Thoracic aorta (tissue), 2 donors: ENCODE measurements at places on chromosomes 6 and 20. TPM values are rescaled to one million over a fixed set of nuclear protein-coding genes. Genes with fewer than 3 reads are reported as not detected.

DNA sequence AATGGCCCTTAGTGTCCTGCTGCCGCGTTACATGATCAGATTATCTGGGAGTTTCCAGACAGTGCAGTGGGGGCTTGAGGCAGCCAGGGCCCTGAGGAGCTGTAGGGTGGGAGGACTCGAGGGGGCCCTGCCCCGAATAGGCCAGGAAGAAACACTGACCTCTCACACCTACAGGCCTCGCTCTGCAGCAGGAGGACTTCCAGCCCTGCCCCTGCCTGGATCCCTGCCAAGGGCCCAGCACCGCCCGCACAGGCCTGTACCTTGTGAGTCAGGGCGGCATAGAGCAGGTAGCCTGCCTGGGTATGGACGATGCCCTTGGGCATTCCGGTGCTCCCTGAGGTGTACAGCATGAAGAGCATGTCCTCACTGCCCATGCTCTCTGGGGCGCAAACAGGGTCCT is 30.1 kb upstream of the APMAP start:
- no peak for DNase-seq
- H3K27ac ChIP-seq: no peak overlapping the region
- H3K4me3 ChIP-seq: no peak overlapping the region
- H3K36me3 ChIP-seq: peaks cover 18% of the 10 kb centered on the region

DNA sequence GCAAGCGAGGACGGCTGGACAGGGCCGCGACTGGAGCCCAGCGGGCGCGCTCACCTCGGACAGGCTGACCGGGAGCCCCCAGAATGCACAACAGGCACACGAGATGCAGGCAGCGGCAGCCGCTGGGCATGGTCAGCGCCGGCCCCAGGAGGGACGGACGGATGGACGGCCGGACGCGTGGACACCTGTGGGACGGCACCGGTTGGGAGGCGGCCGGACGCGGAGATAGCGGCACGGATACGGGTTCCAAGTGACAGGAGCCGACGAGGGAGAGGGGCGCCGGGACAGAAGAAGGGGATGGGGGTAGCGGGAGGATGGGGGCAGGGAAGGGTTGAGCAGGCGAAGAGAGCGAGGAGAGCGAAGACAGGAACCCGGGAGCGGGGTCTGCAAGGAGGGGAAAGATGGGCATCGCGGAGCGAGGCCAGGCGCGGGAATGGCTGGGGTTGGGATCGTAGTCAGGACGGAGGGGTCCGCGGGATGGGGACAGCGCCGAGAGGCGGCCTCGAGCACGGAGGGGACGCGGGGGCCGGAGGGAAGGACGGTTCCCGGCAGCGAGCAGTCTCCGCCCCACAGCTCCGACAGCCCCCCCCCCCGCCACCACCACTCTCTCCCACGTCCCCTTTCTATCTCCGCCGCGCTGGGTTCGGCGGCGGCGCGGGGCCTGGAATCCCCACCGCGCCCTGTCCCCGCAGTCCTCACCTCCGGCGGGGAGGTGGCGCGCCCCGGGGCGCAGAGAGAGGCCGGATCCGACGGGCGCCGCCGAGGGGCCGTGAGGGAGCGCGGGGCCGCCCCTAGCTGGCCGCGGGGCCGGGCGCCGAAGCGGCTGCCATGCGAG is 435 bp downstream of the DLK2 start:
- peaks cover 13% of the 10 kb centered on the region for H3K4me1 ChIP-seq
- peaks cover 11% of the 10 kb centered on the region for H3K36me3 ChIP-seq
- DNase-seq: no peak
- H3K27me3 ChIP-seq: peaks cover 4% of the 10 kb centered on the region
- peak overlapping the region; percentile 68 for H3K4me3 ChIP-seq

DNA sequence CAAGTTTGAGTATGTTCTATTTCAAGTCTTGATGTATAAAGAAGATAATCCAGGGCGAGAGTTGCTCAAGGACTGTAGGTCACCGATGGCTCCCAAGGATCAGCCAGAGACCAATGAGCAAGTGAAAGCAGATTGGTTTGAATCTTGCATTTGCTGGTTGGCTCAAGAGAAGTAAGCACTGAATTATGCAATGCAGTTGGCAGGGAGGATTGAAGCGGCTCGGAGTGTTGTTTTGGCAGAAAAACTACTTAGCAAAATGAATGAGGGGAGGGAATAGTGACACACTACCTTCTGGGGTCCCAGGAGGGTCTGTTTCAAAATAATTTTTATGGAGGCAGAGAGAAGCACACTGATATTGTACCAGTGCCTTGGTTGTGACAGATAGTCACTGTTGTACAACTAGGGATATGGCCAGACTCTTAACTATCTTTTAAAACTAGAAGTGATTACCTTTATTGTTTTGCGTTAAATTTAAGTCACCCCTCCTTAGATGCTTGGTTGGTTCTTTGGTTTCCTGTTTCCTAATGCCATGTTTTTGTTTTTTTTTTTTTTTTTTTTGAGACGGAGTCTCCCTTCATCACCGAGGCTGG is 15.7 kb downstream of the SASH1 start:
- no peak for DNase-seq
- H3K4me1 ChIP-seq: peaks cover 12% of the 10 kb centered on the region
- H3K27ac ChIP-seq: no peak overlapping the region
- H3K36me3 ChIP-seq: no peaks in the 10 kb centered on the region
- peak overlapping the region; percentile 4 for H3K4me3 ChIP-seq

GRCh38 chr20:53621482-53622246 is 28.0 kb upstream of the ZNF217 start:
- H3K27me3 ChIP-seq: no peaks in the 10 kb centered on the region
- no peak overlapping the region for H3K4me3 ChIP-seq
- DNase-seq: no peak
- H3K4me1 ChIP-seq: peaks cover 36% of the 10 kb centered on the region
- peak overlapping the region; percentile 78 for H3K27ac ChIP-seq
- H3K36me3 ChIP-seq: no peaks in the 10 kb centered on the region

DNA sequence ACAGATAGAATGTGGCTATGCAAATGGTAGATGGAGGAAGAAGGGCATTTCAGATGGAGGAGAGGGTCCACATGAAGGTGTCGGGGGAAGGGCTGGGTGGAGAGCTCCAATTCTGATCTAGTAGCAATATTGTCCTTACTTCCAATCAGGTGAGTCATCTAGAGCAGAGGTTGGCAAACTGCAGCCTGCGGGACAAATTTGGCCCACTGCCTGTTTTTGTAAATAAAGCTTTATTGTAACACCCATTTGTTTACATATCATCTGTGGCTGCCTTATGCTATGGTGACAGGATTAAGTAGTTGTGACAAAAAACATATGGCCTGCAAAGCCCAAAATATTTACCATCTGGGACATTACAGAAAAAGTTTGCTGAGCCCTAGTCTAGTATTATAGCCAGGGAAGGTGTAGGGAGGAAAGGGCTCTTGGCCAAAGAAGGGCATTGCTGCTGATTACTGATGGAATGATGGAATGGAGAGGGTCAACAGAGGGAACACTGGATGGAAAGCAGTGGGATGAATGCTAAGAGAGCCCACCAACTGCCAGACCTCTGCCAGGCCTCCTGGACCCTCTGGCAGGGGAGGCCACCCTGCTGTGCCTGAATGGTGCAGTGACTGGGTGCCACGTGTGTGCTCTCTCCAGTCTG is 79.8 kb downstream of the SLC22A23 start:
- no peak for DNase-seq
- no peak overlapping the region for H3K4me3 ChIP-seq
- no peaks in the 10 kb centered on the region for H3K4me1 ChIP-seq
- H3K27ac ChIP-seq: no peak overlapping the region

DNA sequence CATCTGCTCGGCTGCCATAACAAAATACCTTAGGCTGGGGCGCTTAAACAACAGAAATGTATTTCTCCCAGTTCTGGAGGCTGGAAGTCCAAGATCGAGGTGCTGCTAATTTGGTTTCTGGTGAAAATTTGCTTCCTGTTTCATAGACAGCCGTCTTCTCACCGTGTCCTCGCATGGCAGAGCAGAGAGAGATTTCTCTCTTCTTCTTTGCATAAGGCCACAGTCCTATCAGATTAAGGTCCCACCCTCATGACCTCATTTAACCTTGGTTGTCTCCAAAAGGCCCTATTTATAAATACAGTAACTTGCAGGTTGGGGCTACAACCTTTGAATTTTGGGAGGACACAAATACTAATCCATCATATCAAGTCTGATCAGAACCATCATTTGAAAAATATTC is 544.3 kb downstream of the KIF16B start:
- no peaks in the 10 kb centered on the region for H3K27me3 ChIP-seq
- no peaks in the 10 kb centered on the region for H3K4me1 ChIP-seq
- no peak overlapping the region for H3K4me3 ChIP-seq
- DNase-seq: no peak
- H3K27ac ChIP-seq: no peak overlapping the region
- no peaks in the 10 kb centered on the region for H3K36me3 ChIP-seq

DNA sequence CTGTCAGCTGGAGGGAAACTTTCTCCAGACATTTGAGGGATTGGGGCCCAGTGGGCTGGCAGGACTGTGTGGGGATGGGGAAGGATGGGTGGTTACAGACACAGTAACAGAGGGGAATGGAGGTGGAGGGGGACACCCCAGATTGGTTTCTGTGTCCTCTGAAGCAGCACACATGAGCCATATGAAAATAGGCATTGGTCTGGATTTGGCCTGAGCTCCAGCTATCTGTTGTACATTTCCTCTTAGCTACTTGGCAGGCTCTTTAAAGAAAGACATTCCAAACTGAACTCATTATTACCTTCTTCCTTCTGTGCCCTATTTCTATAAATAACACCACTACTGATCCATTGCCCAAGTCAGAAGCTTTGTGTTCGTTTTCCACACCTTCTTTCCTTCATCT is 72.0 kb upstream of the PRL start:
- no peaks in the 10 kb centered on the region for H3K36me3 ChIP-seq
- H3K4me3 ChIP-seq: no peak overlapping the region
- no peak for DNase-seq
- peaks cover 22% of the 10 kb centered on the region for H3K4me1 ChIP-seq

DNA sequence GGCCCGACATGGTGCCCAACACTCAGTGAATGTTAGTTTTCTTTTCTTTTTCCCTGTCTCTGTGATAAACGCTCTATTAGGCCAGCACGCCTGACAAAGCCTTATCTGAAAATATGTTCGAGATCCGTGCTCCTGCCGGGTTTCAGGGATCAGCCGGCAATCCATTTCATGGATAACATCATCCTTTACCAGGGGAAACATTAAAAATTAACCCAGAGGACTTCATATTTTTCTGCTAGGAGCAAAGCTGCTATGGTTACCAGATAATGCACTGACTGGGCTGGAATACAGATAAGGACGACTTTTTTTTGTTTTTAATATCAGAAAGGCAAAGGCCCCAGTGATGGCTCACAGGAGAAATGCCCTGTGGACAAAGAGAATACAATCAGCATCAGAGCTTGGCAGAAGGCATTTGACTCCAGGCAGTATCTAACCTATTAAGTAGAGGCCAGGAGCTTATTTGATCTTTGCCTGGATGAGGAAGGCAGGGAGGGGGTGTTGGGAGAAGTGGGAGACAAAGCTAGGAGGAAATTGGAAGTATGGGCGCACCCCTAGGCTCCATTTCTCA is 482.0 kb upstream of the CHD6 start:
- no peaks in the 10 kb centered on the region for H3K36me3 ChIP-seq
- H3K4me1 ChIP-seq: no peaks in the 10 kb centered on the region
- DNase-seq: no peak
- no peak overlapping the region for H3K4me3 ChIP-seq
- no peak overlapping the region for H3K27ac ChIP-seq
- no peaks in the 10 kb centered on the region for H3K27me3 ChIP-seq

DNA sequence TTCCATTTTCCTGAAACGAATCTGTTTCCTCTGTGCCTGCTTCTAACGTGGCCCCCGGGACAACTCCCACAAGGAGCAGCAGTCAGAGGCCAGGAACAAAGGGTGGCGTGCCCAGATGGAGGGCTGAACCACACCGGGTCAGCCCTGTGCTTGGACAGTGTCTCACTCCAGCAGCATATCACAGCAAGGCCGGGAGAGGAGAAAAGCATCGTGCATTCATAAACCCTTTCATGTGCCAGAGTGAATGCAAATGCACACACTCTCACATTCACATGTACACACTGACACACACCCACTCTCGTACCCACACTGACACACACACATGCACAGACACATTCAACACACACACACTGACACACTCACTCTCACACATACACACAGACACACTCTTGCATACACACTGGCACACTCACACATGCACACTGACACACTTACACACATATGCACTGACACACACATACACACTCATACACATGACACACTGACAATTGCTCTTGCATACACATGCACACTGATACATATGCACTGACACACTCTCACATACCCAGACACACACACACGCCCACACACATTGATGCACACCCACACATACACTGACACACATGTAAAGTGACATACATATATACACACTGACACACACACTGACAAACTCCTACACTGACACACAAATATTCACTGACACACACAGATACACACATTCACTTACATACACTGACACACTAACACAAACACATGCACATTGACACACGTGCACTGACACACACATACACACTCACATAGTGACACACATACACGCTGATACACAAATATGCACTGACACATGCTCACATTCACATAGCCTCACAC is 237.0 kb downstream of the LRFN2 start:
- no peak overlapping the region for H3K4me3 ChIP-seq
- no peaks in the 10 kb centered on the region for H3K27me3 ChIP-seq
- H3K36me3 ChIP-seq: no peaks in the 10 kb centered on the region

- no peak overlapping the region for H3K27ac ChIP-seq
- H3K4me3 ChIP-seq: no peak overlapping the region
- no peaks in the 10 kb centered on the region for H3K4me1 ChIP-seq
- H3K27me3 ChIP-seq: no peaks in the 10 kb centered on the region
- no peaks in the 10 kb centered on the region for H3K36me3 ChIP-seq
Measured at GRCh38 chr6:148620579-148621298, 126.1 kb upstream of the UST start.

GRCh38 chr6:134564705-134565104 is 246.8 kb upstream of the SGK1 start:
- DNase-seq: no peak
- no peak overlapping the region for H3K27ac ChIP-seq
- no peaks in the 10 kb centered on the region for H3K4me1 ChIP-seq
- no peak overlapping the region for H3K4me3 ChIP-seq
- H3K27me3 ChIP-seq: no peaks in the 10 kb centered on the region
- H3K36me3 ChIP-seq: no peaks in the 10 kb centered on the region

- peaks cover 38% of the 10 kb centered on the region for H3K4me1 ChIP-seq
- no peak for DNase-seq
- H3K4me3 ChIP-seq: no peak overlapping the region
Measured at GRCh38 chr20:51397137-51397536, 145.4 kb downstream of the NFATC2 start.

DNA sequence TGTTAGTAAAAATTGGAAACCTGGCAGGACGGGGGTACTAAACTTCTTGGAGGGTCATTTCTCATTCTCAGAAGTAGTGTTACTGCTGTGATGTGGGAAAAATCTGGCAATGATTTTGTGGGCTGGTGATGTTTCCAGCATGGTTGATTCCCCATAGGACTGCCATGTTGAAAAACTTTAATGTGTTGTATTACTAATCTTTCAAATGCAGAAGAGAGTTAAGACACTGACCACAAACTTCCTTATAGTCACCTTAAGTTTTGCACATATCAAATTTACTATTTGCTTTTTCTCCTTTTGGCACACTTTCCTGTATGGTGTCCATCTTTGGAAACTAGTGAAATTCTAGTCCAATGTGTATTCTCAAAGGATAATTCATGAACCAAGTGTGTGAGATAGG is 236.2 kb upstream of the TAB2 start:
- H3K36me3 ChIP-seq: no peaks in the 10 kb centered on the region
- H3K4me1 ChIP-seq: peaks cover 53% of the 10 kb centered on the region
- no peak for DNase-seq
- H3K27ac ChIP-seq: peak overlapping the region; percentile 74

The HLA-DRA gene
- 244 TPM for total RNA-seq

The KCNK5 gene
- 0.41 TPM for total RNA-seq

The MYCT1 gene
- 14.7 TPM for total RNA-seq
